ENCODE measurements at places on chromosomes 1 and 21. TPM values are rescaled to one million over a fixed set of nuclear protein-coding genes. Genes with fewer than 3 reads are reported as not detected.

DNA sequence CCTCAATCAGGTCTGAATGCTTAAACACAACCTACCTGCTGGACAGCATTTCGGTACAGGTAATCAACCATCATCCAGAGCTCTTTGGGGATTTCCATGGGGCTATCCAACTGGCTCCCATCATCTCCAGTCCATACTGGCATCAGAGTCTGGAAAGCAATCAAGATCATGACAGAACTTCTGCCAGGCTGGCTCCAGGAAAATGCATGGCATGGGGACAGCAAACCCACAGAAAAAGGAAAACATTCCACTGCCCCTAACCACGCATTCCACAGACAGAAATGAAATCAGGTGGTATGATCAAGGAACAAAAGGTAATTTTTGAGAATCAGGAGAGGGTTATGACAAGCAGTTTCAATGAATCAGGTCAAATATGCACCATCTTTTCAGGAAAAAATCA, 9.1 kb upstream of the MTF1 start:
- no peak for DNase-seq

TCEA3 gene
- 0.89 TPM for total RNA-seq

DNA sequence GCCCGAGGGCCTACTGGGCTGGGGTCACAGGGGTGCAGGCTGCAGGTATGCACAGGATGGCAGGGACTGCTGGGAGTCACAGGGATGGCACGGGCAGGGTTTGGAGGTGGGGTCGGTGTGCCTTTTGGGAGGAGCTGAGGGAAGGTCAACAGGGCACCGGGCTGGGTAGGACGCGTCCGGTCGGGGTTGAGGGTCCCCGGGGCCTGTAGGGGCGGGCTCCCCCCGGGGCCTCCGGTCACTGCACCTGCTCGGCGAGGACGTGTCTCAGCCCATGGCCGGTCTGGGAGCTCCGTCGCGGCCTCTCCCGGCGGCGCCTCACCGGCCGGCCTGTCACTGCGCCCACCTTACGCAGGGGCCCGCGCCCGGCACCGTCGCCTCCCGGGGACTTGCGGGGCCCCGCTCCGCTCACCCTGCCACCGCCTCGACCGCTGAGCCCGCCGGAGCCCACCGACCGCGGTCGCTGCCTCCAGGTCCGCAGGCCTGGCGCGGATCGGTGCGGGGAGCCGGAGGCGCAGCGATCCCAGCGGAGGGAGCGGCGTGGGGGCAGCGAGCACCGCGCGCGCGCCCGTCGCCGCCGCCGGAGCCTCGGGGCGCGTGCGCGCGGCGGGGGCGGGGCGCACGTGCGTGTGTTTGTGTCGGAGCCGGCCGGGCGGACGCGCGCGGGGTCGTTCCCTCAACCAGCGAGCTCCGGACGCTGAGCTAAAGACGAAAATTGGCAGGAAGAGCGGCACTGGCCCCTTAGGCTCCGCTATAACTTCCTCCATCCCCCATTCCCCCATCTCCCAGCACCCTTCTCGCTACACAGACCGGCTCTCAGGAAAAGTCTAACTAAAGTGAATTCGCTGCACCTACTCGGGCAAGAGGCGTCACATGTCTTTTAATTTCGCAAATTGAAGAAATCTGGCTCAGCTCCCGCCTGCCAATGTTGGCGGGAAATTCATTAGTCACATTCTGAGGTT, at the start of gene AMIGO1:
AMIGO1 (minus strand) TSS at position 552 of the 959 bp plus-strand sequence. CDS start 815 bp downstream, outside the sequence.
- DNase-seq = no peak

DNA sequence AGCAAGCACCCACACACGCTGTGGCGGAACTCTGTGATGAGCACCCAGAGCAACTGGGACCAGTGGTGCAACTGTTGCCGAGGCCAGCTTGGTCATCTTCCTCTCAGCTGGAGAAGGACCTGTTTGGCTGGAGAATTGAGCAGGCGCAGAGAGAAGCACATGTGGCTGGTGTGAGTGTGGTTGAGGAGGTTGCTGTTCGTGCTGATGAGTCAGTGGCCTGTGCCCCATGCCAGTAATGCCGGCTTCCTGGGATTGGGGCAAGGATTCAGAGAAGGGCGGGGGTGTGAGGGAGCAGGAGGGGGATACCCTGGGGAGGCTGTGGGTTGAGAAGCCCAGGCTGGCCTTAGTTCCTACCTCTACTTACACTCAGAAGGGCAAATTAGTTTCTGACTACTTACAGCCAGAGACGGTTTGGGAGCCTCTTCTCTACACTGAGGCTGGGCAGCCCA, 57.5 kb upstream of the EPS8L3 start:
- DNase-seq = peak; percentile 94

DNA sequence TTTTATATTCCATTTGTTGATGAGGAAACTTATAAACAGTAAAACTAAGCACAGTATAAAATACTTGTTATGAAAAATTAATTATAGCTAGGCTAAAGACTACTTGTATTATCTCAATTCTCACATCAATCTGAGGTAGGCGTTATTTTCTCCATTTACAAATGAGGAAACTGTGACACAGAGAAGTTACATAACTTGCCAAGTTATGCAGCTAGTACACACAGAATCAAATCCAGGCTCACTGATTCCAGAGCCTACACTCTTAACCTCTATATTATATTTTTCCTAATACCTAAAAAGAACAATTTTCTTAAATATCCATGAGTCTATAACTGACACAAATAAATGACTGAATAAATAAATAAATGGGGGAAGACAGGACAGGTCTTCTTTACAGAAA, 11.2 kb upstream of the VPS45 start:
- no peak for DNase-seq

GRCh38 chr1:14778898-14779865, 180.7 kb downstream of the KAZN start:
- no peak for DNase-seq

DNA sequence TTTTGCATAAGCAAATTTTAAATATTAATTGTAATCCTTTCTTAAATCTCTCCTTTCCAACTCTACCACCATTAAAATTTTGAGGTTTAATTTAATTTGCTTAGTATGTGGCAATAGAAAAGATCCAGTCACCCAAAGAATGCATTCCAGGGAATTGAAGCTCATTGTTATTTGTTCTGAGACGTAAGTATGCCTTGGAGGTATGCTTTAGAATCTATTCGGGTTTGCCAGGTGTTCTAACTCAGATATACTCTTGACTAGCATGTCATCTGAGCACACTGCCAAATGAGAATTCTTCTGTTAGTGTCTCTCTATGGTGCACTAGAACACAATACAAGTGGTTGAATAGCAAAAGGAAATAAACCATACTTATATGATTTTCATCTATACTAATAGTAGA, 813.6 kb upstream of the ADGRL2 start:
- no peak for DNase-seq

- DNase-seq = no peak
These were observed 8.1 kb downstream of the SOD1 start for GRCh38 chr21:31667639-31668038.

- no peak for DNase-seq
These were observed 418.6 kb downstream of the MRPL39 start for GRCh38 chr21:25188677-25189079.

SNX7 gene
- 72.5 TPM for total RNA-seq

CHI3L1 gene
- total RNA-seq = 0.24 TPM

DNA sequence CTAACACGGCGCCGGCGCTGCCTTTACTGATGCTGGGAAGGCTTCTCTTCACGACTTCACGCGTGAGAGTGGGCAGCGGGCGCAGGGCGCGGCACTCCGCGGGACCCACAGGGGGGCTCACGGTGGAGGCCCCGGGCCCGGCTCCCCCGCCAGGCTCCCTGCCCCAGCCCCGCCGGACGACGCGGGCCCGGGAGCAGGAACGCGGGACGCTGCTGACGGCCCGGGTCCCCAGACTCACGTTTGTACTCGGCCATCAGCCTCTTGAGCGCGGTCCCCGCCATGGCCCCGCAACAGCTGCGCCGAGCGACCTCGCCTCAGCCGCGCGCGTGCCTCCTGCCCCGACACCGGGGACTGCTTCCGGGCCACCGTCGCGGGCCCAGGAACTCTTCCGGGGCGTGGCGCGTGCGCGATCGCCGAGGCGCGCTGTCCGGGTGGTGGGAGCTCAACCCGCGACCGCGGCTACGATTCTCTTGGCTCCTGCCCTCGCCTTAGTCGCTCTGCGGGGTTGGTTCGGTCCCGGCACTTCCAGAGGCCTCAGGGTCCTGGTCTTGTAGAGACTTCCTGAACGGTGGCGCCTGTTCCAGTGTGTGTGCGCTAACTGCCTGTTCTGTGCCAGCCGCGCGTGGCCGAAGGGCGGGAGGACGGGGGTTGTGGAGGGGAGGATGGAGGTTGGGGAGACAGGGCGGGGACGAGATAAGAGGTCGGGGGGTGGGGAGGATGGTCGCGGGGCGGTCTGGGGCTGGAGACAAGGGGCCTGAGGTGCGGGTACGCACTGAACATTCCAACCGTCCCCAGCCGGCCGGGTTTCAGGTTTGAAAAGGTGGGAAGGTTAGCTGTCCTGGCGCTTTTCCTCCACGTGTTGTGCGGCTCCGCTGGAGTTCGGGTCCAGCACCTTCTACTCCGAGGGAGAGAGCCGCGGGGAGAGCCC, at the start of gene UBE2G2:
UBE2G2 (minus strand) TSS at position 353 of the 928 bp plus-strand sequence; CDS start at position 281, 72 bp downstream.
- peak; percentile 68 for DNase-seq

ZFYVE9 gene
- 20.2 TPM for total RNA-seq

TTC39A gene
- 7.5 TPM for total RNA-seq

IL20 gene
- not detected for total RNA-seq

- peak; percentile 93 for DNase-seq
These were observed 27.4 kb downstream of the SNRPE start for GRCh38 chr1:203888807-203889251.

GRCh38 chr1:29282924-29283803, 46.8 kb downstream of the PTPRU start:
- DNase-seq = peak; percentile 51

DNA sequence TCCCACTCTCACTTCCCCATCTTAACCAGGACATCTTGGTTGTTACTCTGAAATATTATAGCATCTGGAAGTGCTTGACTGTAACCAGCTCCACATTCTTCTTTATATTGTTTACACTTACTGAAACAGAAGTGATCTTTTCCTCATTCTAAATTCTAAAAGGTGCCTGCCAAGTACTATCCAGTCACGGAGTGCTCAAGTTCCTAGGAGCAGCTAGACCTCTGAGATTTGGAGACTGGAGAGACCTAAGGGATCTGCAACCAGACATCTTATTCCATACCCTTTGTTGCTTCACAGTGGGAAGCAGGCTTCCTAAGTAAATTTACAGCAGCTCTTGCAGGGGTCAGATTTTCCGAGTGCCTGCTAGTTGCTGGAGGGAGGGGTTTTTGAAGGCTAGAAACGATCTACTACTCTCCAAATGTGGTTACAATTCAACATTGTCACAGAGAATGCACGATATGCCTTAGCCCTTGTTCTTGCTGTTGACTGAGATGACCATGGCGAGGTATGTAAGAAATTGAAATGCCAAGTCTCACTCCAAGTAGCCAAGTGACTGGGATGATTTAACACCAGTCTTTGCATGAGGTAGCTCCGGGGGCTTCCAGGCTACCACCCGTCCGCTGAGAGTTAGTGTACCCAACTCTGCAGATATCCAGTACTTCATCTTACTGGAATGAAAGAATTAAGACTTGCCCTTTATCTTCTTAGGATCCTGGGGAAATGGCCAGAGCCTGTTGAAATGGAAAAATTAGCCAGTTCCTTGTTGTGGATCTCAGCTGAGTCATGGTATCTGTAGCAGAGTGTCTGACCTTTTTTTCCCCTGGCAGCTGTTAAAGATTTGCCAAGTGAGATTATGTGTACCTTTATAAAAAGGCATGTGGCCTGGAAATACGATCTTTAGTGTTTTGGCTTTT, 150.8 kb downstream of the MAST2 start:
- DNase-seq = peak; percentile 50
